ENCODE measurements at places on chromosomes 2 and 18.
A peak's percentile ranks its signal among the peaks of the same experiment; 100 is the strongest.

GRCh38 chr18:21759836-21760235 is 19.2 kb downstream of the MIB1 start:
- no peak for DNase-seq

DNA sequence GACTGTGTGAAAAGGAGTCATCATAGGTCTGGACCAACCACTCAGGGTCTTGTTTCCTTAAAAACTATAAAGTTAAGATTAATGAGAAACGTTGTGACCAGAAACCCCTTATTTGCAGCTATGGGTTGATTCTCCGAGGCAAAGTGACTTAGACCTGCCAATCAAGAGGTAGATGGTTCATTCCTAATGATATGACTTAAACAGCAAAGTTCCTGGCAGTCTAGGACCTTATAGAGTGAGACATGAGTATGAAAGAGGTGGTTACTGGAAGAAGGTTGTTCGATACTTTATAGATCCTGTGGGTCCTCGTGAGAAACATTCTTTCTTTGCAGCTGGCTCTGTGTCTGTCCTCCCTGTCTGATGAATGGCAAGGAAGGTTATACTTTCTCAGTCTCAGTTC is 8.0 kb downstream of the SFXN5 start:
- no peak for DNase-seq

- DNase-seq, result no peak
Measured at GRCh38 chr2:137946227-137946626, 18.0 kb upstream of the HNMT start.

DNA sequence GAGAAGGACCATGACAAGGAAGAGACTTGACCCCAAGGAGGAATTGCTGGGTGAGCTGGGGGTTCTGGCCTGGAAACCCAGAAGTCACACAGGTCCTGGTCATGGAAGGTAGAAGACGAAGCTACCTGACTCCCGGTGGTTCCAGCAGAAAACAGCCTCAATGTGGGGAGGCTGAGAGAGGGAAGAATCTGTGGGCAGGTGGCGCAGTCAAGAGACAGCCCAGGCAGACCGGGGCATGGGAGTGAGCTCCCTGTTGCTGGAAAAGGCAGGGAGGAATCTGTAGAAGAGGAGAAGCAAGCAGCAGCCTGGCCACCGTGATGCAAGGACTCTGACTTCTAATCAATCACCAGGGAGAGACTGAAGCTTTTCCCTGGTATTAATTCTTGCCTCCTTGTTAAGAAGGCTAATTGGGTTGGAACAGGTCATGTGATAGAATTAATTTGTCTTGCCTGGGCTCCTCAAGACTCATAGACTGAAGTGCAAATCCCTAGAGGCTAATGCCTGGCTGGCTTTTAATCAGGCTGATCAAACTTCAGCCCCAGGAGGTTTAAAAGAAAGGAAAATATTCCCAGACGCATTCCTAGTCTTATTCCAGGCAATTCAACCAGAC is 30.1 kb downstream of the CNGA3 start:
- no peak for DNase-seq

GRCh38 chr2:54259413-54260240 is 3.6 kb upstream of the TSPYL6 start:
- no peak for DNase-seq

DNA sequence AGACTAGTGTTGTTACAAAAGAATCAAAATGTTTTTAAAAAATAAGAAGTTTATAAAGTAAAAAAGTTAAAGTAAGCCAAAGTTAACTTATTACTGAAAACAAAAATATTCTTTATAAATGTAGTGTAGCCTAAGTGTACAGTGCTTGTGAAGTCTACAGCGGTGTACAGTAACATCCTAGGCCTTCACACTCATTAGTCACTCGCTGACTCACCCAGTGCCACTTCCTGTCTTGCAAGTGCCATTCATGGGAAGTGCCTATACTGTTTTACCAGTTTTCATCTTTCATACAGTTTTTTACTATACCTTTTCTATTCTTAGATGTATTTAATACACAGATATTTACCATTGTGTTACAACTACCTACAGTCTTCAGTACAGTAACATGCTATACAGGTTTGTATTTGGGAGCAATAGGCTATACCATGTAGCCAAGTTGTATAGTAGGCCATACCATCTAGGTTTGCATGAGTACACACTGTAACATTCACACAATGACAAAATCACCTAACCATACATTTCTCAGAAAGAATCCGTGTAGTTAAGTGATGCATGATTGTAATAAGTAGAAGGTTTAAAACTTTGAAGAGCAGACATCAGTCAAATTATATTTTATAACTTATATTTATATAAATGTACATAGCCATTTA is 13.4 kb downstream of the SERPINB7 start:
- no peak for DNase-seq

DNA sequence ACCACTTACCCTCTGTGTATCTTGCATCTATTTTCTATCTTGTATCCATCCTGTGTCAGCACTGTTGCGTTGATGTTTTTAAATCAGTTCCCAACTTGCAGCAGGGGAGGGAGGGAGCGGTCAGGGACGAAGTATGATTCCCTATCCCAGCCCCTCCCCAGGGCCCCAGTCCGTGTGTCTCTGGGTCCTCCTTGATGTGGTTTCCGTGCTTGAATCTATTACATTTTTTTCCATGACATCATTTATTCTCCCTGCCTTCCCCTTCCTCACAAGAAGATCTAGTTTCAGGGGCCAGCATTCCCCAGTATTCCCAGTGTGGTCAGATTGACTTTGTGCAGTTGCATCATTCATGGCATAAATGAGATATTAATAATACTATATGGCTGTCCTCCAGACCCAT is 479.3 kb downstream of the PTPRM start:
- DNase-seq, result no peak

DNA sequence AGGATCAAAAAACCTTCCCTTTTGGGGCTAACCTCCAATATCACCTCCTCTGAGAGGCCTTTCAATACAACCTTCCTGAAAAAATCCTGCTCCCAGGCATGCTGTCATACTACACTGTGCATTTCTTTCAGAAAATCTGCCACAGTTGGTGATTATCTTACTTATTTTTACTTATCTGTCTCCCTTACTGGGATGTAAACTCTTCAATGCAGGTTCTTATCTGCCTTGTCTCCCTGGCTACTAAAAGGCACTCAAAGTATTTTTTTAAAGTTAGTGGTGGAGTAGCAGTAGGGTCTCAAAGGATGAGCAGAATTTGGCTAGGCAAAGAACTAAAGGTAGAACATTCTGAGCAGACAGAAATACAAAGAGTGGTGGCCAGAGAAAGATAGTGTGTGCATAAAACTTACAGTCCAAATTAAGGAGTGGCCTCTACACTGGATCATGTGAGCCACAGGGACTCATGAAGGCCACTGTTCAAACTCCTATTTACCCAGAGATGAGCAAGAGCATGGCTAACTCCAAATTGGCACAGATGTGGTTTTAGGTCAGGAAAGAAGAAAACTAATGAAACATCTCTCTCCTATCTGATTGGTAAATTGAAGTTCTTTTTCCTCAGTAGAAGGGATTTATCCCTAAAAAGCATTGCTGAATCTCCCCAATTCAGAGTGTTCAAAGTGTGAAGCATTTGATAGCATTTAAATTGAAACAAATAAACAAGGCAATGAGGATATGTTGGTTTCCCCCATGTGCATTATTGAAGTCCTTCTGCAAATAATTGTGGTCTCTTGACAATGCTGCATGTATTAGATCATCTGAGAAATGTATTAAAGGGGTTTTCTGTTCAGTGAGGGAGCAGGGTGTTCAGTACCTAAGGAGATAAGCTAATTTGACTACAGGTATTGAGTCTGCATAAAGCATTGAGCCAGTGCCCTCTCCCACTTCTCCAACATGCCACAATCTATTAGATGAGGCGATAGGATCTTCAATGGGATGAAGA is 285.5 kb downstream of the MREG start:
- DNase-seq, result no peak

DNA sequence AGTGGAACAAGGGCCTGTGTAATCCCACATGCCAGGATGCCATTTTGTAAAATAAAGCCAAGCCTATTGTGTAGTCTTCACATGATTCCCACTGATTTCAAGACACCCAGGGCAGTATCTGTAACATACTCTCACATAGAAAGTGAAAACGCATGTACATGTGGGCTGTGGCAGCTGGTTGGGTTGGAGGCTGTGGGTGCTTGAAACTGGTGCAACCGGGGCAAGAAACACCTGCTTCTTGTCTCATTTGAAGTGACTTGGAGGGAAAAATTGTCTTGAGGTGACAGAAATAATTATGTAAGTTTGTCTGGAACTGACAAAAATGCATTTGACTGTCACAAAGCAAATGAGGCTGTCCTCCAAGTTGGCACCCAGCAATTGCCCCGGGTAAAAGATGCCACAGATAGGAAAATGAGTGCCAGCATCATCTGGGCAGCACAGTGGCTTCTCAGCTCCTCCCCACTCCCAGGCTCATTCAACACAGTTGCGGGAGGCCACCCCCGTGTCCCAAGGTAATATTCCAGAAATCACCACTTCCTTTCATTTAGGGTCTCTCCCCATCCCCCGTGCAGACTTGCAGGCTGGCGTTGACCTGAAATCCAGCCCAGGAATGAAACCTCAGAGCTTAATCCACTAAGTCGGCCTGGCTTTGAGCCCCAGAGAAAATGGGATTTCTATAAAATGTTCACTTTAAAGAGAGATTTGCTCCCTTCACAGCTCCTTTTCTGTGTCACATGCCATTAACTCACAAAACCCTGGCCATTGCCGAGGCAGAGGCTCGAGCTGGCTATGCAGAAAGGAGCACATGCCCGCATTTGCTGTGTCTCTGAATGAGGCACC is 293.9 kb upstream of the PARD3B start:
- DNase-seq, result no peak

- DNase-seq, result no peak
Measured at GRCh38 chr2:175003875-175004729, 1.1 kb downstream of the CHN1 start.

GRCh38 chr2:201668402-201668910 is 25.2 kb upstream of the TMEM237 start:
- DNase-seq, result no peak

GRCh38 chr2:181203412-181203811 is 223.0 kb downstream of the UBE2E3 start:
- DNase-seq, result no peak

DNA sequence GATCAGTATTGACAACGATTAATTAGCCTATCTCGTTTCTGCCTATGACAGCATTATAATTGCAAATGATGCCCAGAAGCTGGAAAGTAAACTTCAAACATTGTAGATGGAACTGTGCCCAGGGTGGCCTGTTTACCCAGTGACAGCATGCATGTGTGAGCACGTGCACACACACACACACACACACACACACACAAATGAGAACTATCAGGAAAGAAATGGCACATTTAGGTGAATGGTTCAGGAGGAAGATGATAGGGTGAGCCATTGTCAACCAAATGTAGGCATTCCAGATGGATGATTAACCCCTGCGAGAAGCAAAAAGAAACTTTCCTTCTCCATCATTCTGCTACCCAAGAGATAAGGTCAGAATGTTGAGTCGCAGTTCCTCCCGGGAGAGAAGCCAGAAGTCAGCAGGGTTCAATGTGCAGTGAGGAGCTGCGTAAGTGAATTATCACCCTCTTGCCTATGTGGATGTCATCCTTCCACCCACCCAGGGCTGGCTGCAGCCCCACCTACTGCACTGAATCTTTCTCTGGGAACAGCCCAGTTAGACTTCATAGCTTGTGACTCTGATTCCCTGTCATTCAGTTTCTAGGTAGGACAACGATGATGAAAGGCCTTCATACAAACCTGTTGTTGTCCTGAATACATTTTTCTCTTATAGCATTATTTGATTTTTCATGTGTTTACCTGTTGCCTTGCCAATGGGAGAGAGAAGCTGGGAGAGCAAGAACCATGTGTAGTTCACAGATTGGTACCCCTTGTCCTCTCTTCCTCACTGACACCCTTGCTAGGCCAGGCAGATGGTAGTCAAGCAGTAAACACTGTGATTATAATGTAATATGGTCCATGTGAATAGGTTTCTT is 3.5 kb upstream of the APOB start:
- DNase-seq, result peak; percentile 42

DNA sequence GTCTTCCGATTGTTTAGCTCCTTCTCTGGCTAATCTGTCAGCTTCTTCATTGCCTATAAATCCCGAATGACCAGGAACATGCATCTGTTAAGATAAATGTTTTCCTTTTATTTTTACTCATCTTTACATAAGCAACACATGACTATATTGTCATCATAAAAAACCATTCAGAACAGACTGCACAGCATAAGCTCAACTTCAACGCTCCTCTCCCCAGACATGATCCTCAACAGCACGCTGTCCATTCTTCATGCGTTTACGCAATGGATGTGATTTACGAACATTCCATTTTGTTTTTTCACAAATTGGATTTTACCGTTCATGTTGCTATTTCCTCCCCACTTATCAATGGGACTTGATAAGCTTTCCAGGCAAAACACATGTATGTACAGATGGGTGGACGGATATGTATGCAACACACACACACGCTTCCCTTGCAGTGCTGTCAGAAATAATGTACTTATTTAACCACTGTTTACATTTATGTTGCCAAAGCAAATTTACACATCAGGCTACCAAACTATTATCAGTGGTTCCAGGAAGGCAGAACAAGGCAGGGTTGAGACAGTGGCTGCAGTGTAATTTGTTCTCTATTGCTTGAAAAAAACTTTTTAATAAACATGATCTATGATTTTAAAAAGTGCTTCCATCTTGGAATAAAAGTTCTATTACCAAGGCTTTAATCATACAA is 12.2 kb downstream of the RNASEH1 start:
- DNase-seq, result no peak
